CD4-positive, alpha-beta memory T cell (primary cell): ENCODE measurements at places on chromosomes 7 and 10.
A peak's percentile ranks its signal among the peaks of the same experiment; 100 is the strongest.

DNA sequence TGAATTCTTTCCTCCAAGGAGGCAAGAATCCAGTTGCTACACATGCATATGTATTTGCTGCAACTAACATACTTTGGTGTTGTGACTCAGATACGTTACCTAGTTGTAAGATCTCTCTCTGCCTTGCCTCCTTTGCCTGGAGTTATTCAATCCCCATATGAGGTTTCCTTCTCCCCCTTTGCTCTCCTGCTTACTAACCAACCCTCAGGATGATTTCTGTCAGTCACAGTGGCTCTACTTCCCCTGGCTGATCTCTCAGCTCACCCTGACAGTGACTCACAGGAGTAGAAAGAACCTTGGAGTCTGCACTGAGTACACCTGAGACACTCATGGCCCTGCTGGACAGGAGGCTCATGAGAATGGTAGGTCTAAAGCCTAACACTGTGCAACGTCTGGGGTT lies 92.0 kb downstream of the TMEM106B start:
- DNase-seq: no peak

DNA sequence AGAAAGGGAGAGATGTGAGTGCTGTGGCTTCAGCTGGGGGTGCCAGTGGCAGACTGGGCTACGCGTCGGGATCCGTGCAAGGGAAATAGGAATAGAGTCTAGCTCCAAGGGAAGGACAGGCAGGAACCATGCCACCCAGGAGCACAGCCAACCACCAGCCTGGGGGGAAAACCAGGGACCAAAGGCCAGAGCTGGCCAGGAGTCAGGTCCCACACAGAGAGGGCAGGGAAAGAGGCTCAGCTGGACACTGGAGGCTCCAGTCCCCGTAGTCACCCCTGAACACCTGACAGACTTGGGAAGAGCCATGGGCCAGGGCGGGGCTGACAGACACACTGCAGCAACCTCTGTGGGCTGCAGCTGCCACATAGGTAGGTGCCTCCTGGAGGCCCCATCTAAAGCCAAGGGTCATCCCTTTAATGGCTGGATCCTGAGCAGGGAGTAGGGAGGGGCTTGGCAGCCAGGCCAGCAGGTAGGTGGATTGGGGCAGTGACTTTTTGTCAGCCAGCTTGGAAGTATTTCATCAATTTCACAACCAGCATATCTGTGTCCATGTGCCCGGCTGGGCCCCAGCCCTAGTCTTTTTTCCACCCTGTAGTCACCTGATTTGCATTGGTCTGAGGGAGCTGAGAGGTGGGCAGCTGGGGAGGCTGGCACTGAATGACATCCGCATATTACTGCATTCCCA lies 163.2 kb downstream of the SH2D4B start:
- DNase-seq: no peak

GRCh38 chr10:24128066-24128730 lies 80.7 kb upstream of the KIAA1217 start:
- DNase-seq: no peak

DNA sequence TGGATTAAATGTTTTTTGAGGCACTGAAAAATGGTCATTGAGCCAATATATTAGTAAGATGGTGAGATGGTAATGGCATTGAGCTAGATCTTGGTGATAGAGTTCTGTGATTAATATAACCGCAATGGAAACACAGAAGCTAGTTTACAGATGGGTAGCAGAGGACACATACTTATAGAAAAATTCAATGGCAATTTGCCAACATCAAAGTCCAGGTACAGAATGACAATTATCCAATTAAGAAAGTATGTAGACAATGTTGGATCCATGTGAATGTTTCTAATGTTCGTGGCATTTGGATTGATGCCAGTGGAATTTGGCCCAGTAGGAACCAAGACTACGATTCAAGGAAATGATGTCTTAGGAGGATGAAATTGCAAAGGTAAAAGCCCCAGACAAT lies 187.8 kb downstream of the GNAT3 start:
- DNase-seq: no peak

GRCh38 chr10:16853201-16853600 lies 36.0 kb upstream of the RSU1 start:
- no peak for DNase-seq

DNA sequence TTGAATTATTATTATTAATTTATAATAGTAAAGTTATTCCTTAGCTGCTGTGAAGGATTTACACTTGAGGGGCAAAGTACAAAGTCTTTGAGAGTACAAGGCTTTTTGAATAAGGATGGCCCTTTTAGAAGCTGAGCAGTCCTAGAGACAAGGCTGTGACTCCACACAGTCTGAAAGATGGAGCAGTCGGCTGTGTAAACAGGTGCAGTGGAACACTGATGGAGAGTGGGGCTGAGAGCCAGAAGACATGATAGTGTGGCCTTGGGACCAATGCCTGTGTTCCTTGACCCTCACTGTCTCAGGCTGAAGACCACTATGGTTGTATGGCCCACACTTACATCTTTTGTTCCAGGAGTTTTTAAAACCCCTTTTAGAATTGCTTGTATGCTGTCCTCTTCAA lies 311.2 kb upstream of the PHF14 start:
- DNase-seq: no peak

DNA sequence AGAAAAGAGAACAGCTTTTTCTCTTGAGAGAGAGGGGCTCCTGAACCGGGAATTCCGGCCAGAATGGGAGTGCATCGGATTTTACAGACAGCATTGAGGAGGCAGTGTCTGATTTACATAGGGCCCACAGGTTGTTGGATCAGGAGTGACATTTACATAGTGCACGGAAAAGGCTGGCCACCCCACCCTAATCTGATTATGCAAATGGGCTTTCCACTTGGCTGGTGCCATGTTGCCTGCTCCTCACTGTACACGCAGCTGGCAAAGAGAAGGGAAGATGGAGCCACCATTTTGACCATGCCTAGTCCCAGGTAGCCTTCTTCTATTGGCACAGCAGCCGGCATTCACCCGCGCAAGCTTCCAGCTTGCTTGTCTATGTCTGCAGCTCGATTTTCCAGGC lies 77.5 kb upstream of the FAM171A1 start:
- no peak for DNase-seq

- peak; percentile 39 for DNase-seq
Measured at GRCh38 chr7:120867932-120868331, 10.0 kb upstream of the TSPAN12 start.

DNA sequence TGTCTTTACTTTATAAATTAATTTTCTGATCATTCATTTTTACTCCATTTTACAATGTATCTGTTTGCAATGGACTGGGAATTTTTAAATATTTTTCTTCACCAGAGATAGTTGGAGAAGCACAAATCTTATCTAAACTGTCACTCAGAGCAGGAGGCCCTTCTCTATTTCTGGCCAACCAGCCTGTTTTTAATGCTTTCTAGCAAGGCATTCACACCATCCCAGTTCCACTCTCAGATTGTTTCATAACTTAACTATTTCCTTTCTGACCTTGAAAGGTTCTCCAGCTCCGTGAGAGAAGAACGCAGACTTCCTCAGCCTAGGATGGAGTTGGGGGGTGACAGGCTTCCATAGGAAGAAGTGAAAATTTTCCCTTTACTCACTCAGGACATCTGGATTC lies 155.8 kb downstream of the SKIDA1 start:
- no peak for DNase-seq

- DNase-seq: no peak
Measured at GRCh38 chr10:25797888-25798429, 136.1 kb upstream of the MYO3A start.
